Stimulated activated CD8-positive, alpha-beta memory T cell treated with anti-CD3 and anti-CD28 coated beads, Interleukin-4, amount 100 ng/mL, for 1 hour (primary cell): ENCODE measurements at places on chromosomes 1 and 21.
A peak's percentile ranks its signal among the peaks of the same experiment; 100 is the strongest.

GRCh38 chr1:77333501-77333900, 51.7 kb downstream of the AK5 start:
- no peak for DNase-seq

DNA sequence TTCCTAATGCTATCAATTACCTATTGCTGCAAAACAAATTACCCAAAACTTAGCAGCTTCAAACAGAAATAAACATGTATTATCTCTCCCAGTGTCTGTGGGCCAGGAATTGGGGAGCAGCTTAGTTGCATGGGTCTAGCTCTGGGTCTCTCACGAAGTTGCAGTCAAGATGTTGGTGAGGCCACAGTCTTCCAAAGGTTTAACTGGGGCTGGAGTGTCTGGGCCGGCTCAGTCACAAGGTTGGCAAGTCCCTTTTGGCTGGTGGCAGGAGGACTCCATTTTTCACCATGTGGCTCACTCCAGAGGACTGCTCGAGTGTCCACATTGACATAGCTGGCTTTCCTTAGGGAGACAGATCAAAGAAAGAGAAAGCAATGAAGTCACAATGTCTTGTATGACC, 5.0 kb upstream of the LRP8 start:
- no peak for DNase-seq

DNA sequence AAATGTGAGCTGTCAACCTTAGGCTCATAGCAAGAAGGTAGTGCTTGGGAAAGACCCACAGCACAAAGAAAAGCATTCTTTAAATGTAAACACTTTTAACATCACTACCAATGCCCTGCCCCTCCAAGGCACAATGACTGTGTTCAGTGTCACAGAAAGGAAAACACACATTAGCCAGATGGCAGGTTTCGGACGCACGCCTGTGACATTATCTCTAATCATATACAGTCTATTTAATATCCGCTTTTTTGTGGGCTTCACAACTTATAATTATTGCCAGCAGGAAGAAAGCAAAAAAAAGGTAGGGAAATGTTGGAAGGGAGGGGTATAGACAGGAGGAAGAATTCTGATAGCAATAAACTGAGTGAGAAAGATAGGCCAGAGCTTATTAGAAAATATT, 112.4 kb upstream of the BEND5 start:
- DNase-seq, result no peak

- no peak for DNase-seq
Observed at GRCh38 chr1:181036107-181036836, 2.5 kb downstream of the MR1 start.

- DNase-seq, result no peak
Observed at GRCh38 chr1:32798191-32798590, 19.0 kb downstream of the YARS1 start.

- no peak for DNase-seq
Observed at GRCh38 chr1:200625381-200625824, 4.9 kb upstream of the KIF14 start.

DNA sequence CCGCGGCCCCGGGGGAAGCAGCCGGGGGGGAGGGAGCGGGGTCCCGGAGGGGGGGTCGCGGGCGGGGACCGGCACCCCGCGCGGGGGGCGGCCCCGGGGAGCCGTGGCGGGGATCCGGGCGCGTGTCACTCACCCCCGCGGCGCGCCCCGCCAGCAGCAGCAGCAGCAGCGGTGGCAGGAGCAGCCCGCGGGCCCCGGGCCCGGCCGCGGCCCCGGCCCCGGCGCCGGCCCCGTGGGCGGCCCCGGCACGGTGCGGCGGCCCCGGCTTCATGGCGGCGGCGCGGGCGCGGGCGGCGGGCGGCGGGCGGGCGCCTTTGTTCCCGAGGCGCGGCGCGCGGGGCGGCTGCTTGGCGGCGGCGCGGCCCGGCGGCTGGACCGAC, 252 bp downstream of the SDC3 start:
- no peak for DNase-seq

DNA sequence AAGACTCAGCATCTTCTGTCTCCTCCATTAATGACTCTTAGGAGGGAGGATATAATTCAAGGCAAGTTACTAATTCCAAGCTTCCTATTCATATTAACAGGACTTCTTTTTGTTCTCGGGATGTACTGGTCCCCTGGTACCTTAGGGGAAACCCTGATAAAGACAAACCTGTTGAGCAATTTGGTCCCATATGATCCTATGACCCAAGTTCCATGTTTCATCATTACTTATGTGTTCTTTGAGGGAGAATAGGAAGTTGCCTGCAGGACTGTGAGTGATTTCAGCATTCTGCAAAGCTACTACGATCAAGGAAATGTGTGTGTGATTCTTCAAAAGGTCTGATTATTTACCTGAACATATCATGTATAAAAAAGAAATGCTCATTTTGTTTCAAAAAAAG, 5.8 kb upstream of the FMO3 start:
- no peak for DNase-seq

GRCh38 chr1:115288591-115289198, 49.4 kb downstream of the NGF start:
- DNase-seq, result no peak

DNA sequence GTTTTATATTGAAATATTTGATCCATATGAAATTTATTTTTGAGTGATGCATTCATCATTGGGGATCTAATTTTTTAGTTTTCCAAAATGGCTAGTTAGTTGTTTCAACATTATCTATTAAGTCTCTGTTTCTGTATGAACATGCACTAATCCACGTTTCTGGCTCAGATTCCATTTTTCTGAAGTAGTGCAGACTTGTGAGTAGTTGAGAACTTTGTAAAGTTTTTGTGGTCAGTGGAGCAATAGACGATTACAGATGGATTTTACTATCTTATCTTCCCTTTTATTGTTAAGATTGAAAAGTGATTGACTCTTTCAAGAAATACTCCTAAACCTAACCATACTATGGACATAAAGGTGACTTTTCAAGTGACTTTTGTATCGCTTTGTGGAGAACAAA, 16.7 kb downstream of the SOAT1 start:
- no peak for DNase-seq

GRCh38 chr21:34881839-34882371, 167.2 kb downstream of the RUNX1 start:
- no peak for DNase-seq

DNA sequence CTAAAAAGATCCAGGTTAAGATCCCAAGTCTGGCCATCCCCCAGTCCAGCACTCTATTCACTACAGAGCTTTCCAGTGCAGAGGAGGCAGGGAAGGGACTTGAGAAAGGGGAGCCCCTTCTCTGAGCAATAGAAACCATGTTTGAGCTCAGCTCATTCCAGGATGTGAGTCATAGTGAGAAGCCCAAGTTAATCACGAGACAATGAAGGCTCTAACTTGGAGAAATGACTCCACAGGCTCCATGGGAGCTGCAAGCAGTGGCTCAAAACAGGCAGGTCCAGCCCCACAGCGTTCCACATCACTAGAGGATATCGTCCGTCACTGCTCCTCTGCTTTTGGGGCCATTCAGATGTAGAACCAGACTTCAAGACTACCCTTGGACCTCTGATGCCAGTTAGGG, 59.1 kb downstream of the CAMK2N1 start:
- DNase-seq, result no peak

GRCh38 chr1:101064697-101065096, 39.1 kb upstream of the DPH5 start:
- no peak for DNase-seq

- no peak for DNase-seq
Observed at GRCh38 chr1:56526571-56527174, 52.7 kb downstream of the PLPP3 start.

GRCh38 chr21:41396558-41397075, 29.4 kb upstream of the MX1 start:
- no peak for DNase-seq

GRCh38 chr1:80053613-80054012, 1047.1 kb upstream of the ADGRL4 start:
- no peak for DNase-seq

DNA sequence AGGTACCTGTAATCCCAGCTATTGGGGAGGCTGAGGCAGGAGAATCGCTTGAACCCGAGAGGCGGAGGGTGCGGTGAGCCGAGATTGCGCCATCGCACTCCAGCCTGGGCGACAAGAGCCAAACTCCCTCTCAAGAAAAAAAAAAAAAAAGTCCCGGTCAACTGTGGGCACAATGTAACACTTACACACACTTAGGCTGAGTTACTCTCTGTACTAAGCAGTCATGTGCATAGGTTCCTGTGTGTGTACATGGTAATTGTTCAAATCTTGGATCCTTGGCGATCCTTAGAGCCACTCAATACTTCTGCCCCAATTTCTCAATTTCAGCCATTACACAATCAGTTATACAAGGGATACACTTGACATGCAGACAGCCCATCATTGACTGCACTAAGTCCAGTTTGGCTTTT, 11.6 kb downstream of the SDCCAG8 start:
- no peak for DNase-seq

GRCh38 chr1:47436304-47436978, 1.4 kb upstream of the FOXD2 start:
- DNase-seq, result peak; percentile 52

DNA sequence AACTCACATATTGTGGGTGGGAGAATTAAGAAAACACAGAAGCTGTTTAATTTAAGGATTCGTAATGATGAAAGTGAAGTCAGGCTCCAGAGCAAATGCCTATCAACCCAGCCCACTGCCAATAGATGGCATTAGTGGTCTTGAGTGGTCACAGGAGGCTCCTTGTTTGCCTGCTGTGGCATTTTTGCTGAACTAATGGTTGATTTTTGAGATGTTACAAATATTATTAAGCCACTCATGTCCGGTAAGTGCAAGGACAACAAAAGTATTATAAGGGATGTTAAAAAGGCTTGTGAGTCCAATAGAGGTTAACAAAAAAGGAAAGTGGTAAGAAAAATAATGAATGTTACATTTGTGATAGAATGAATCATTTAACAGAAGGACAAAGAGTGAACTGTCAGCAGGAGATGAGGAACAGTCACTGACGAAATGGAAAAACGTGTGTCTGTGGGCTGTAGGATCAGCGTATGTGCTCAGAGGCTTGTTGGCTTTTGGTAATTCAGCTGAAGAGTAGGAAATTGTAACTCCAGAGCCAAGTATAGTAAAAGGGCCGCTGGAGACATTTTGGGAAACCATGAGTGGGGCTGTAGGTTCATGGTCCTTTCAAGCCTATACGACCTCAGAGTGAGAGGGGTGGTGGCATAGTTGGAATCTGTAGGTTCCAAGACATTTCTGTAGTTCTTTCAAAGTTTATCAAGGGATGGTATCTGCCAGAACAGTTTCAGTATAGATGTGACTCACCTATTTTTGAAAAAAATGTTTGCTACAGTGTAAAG, 11.2 kb downstream of the SFT2D2 start:
- DNase-seq, result no peak

GRCh38 chr1:82263396-82263795, 462.7 kb downstream of the ADGRL2 start:
- DNase-seq, result no peak

DNA sequence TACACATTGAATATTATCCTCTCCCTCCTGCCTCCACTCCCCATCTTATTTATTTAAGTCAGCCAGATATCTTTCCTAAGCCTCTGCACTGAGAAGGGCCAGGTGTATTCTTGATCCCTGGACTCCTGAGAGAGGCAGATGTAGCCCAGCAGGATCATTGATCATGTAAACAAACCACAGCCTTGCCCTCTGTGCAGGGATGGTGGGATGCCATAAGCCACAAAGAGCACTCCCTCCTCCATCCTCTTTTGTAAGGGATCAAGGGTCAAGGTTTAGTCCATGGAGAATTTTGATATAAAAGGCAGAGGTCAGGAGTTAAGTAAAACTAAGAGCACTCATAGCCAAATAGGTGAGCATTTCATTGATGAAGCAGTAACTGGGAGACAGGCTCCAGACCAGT, 17.3 kb downstream of the PHGDH start:
- DNase-seq, result no peak

- DNase-seq, result no peak
Observed at GRCh38 chr1:231322880-231323530, 14.6 kb downstream of the EXOC8 start.

GRCh38 chr1:19113697-19114092, 96.4 kb downstream of the UBR4 start:
- no peak for DNase-seq

DNA sequence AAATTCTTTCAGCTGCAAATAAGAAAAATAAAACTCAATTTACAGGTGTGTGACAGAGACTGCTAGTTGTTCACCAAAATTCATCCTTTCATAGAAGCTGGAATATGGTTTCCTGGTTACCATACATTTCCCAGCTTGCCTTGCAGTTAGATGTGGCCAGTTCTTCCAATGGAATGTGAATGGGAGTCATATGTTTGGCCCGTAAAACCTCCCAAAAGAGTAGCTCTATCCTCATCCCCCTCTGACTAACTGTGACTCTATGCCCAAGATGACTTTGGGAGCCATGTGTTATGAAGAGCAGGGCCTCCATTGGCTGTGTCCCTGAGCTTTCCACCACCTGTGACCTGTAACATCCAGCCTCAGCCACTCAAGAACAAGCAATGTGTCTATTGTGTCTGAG, 90.6 kb upstream of the NGF start:
- no peak for DNase-seq

- DNase-seq, result no peak
Observed at GRCh38 chr1:17706445-17706844, 48.7 kb upstream of the ACTL8 start.

- DNase-seq, result no peak
Observed at GRCh38 chr1:95073446-95073845, 695 bp upstream of the ALG14 start.

DNA sequence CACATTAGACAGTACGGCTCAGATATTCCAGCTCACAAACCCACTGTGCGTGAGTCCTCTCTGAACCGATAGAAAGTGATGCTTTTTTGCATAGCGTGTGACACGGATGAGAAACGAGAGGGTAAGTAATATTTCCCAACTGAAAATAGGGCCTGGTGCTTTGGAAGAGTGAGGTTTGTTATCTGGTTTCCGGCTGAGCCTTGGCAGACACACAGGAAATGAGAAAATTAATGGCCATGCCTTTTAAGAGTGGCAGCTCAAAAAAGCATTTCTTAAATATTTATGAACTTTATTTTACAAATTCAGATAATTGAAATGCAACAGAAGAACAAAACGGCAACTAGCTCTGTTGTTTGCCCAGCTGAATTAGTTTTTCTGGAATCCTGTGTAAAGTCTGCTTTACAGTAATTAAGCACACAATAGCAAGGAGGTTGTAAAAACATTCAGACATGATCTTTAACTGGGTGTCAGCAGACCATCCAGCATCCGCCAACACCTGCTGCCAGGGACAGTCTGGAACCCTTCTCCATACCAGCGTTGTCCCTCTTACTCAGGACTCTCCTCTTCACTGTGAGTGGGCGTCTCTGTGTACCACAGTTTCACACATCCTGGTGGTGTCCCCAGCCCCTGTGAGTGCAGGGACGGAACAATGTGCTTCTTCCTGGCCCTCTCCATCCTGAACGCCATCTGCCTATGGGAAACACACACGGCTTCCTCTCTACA, 155.4 kb downstream of the PGBD5 start:
- no peak for DNase-seq
